Stimulated activated CD8-positive, alpha-beta memory T cell treated with anti-CD3 and anti-CD28 coated beads, Interleukin-15, amount 100 ng/mL, for 4 hours (primary cell): ENCODE measurements at places on chromosomes 2 and 18.

DNA sequence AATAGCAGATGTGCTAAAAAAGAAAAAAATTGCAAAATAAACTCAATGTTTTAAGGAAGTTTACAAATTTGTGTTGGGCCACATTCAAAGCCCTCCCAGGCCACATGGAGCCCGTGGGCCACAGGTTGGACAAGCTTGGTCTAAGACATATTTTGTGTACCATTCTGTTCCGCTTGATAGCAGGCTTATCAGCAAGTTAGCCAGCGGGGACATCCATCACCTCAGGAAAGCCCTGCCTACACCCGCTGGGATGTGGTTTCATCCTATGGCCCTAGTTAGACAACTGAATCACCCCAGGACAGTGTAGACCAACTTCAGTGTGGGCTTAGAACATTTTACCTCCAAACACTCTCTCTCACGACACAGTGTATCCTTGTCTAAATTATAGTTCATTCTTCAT, 32.6 kb downstream of the CD8B2 start:
- no peak for DNase-seq

- DNase-seq: no peak
These were observed 25.9 kb downstream of the AFTPH start for GRCh38 chr2:64550042-64550441.

DNA sequence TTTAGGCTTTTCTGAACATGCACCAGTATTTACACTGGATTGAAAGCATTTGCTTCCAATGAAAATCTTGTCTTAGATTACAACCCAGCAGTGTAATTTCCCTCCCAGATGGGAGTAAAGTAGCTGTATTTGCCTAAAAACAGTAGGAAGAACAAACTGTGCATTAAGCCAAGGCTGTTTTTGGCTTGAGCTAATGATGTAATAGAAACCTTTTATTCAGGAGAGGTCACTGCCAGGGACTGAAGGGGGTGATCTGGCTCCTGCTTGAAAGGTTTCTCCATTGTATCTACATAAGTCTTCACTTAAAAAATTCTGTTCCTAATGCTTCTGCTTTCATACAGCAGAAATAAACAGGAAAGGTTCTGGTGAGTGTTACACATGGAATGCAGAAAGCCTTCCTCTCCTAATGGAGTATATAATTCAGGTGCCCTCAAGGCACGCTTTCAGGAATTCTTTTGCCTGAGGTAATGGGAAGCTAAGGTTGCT, 74.4 kb downstream of the MEIS1 start:
- no peak for DNase-seq

DNA sequence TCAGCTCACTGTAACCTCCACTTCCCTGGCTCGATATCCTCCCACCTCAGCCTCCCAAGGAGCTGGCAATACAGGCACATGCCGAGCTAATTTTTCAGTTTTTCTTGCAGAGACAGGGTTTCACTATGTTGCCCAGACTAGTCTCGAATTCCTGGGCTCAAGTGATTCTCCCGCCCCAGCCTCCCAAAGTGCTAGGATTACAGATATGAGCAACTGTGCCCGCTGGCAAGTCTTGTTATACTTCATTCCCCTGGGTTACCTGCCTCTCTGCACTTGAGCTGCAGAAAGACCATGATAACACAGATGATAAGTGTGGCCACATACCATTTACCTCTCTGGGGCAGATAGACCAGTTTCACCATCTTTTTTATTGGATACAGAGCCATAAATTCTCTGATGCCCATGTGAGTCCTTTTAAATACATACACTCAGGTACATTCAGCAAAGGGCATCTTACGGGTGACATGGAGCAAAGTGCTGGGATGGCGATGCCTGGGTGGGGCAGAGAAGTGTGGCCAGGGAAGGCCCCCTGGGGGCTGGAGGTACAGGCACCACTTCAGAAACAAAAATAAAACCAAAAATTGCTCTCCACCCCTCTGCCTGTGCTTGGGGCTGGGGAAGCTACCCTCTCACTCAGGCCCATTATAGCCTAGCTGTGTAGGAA, 20.4 kb downstream of the CCT7 start:
- no peak for DNase-seq

- no peak for DNase-seq
These were observed 2.9 kb upstream of the B3GNT7 start for GRCh38 chr2:231392431-231393148.

DNA sequence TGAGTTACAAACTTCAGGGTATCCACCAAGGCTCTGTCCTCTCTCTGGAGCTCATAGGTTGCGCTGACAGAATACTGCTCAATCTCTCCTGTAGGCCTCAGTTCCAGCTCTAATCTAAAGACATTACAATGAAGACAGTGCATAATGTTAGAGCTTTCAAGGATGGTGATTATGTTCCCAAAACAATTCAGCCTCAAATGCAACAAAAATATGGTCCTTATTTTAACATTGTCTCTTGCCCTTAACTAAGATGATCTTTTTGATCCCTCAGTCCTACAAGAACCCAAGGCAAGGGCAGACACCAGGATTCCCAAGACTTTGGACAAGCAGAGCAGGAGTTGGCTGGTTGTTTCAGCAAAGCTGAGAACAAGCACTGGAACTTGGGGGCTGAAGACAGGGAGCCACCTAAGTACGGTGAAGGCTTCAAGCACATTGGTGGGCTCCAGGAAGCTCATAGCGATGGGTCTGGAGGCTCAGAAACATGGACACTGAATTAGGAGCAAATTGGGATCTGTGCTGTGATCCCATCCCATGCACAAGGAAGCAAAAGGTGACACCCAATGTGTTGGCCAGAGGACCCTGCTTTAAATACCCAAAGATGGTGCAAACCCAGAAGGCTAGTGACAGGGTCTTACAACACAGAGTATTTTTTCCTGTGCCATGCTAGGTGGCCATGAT, 24.7 kb downstream of the APOB start:
- DNase-seq: no peak

DNA sequence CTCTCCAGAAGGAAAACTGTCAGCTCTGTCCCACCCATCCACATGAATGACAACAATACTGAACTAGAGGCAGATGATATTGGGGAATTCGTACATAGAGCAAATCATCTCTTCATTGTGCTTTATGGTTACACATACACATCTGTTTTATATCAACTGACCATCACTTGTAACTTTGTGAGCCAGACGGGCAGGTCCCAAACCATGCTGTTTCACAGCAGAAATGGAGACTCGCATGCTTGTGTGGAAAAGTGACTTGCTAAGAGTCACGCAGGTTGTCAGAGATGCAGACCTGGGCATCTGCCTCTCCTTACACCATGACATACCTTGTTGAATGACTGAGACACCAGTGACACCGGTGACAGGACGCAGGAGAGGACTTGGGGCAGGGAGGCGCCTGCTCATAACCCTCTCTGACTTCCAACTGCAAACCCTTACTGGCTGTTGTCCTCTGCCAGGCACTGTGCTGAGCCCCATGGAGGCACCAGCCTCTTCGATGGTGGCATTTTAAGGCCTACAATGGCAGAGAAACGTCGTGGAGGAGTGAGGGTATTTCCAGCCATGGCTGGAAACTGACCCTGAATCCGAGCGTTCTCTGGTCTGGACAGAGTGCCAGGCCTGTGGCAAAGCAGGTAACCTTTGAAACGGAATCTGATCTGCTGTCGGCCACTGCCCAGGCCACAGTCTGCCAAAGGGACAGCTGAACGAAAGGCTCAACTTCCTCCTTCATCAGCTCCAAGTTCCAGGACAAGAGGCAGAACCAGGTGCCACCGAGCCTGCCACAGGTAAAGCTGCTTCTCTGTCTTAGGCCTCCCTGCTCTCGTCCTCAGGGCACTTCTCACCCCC, 26.9 kb upstream of the ROCK2 start:
- DNase-seq: no peak

GRCh38 chr2:53131416-53131815, 636.2 kb upstream of the CHAC2 start:
- DNase-seq: no peak

DNA sequence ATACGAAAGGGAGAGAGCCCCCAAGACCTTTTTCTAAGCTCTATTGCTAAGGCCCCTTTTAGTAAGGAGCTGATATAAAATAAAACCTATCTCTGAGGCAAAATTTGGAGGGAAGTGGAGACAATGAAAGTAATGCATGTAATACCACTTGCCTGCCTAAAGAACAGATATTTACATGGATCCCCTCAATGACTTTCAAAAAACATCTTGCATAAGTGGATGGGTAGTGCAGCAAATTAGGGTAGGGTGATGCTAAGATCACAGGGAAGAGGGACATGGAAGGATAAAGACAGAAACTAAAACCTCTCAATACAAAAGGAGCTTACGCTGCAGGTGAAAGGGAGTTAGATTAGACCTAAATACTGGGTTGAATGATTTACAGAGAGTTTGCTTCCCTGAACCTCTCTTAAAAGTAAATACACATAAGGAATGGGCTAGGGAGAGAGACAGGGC, 1.1 kb downstream of the ZNF513 start:
- no peak for DNase-seq

- DNase-seq: no peak
These were observed 16.9 kb downstream of the CROCC2 start for GRCh38 chr2:240922982-240923537.

GRCh38 chr18:59743566-59743965, 46.3 kb upstream of the CCBE1 start:
- no peak for DNase-seq

GRCh38 chr2:113079131-113079530, 11.4 kb downstream of the IL1F10 start:
- DNase-seq: no peak

DNA sequence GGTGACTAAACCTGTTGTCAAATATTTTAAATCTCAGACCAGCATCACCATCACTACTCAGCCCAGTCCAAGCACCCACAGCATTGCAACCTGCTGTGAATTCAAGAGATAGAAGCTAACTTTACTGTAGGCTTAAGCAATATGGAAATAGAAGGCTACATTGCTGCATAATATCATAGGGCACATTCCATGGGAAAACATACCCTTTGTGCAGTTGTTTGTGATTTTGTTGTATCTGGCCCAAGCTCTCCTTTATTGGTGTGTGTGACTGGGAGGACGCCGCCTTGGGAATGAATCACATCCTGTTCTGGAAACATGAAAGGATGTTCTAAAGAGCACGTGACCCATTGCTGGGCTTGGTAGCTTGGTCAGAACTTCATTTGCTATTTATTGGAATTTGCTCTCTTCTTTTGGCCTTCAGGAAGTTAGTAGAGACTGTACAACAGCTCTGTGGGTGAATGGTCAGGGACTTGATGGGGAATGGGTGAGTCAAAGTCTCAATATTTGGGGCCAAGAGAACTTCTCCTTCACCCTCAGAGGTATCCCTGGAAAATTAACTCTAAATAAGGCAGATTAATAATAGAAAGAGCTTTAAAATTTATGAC, 106.8 kb upstream of the SERPINE2 start:
- no peak for DNase-seq

DNA sequence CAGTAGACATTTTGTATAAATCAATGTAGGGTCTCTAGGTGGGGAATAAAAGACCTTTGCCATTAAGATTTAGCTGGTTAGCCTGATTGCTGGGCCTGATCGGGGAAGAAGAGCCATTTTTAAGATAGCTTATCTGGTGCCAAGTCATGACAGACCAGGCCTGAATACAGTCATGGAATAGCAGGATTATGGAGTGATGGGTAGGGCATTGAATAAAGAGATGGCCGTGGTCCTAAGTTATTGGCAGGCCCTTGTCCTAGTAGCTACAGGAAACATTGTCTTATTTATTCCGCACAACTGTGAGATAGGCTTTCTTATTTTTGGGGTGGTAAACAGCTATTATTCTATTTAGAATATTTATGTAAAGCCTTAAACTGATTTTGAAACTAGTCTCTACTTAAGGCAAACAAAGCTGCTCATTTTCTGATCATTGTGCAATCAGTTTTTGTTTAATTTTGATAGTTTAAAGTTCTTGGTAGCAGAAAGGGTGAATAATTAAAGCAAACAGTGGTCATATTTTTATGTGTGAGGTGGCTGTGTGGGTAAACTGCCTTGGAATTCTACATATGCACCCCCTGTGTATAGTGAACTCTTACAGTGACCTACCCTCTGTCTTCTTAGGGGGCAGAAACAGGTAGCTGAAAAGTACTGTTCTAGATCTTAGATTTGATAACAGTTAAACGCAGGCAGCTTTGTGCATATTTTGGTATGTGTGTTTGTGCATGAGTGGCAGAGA, 22.6 kb downstream of the ZNF236 start:
- no peak for DNase-seq

GRCh38 chr2:79830501-79830900, 317.6 kb downstream of the CTNNA2 start:
- no peak for DNase-seq

DNA sequence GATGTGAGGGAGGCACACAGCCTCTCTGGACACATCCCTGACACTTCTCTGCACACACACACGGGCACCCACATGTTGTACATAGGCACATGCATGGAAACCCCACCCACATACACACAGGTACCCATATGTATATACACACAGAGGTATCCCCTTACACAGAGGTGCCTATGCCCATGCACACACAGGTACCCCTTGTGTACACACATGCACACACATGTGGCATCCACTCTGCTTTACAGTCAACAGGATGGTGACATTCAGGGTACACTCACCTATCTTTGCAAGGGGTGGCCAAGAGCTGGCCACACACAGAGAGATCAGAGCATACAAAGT, 59.5 kb downstream of the FAM168B start:
- no peak for DNase-seq

GRCh38 chr18:38362286-38362792, 796.7 kb upstream of the CELF4 start:
- no peak for DNase-seq

GRCh38 chr18:44880170-44880569, 199.5 kb downstream of the SETBP1 start:
- no peak for DNase-seq

- no peak for DNase-seq
These were observed 340.7 kb upstream of the TRIB2 start for GRCh38 chr2:12376025-12376424.

DNA sequence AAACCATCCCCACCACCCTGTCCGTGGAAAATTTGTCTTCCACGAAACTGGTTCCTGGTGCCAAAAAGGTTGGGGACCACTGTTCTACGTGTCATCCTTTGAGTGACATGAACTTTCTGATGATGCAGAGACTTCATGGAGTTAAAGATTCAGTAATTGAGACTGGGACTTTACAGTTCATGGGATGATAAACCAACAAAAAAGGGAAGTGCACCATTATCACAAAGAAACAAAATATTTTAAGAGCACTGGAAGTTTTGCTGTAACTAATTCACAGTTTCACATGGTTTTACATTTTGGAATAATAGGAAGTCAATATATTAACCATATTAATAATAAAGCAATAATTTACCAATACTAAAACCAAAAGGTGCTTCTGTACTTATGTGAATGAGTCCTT, 126.8 kb downstream of the AQP4 start:
- DNase-seq: no peak

DNA sequence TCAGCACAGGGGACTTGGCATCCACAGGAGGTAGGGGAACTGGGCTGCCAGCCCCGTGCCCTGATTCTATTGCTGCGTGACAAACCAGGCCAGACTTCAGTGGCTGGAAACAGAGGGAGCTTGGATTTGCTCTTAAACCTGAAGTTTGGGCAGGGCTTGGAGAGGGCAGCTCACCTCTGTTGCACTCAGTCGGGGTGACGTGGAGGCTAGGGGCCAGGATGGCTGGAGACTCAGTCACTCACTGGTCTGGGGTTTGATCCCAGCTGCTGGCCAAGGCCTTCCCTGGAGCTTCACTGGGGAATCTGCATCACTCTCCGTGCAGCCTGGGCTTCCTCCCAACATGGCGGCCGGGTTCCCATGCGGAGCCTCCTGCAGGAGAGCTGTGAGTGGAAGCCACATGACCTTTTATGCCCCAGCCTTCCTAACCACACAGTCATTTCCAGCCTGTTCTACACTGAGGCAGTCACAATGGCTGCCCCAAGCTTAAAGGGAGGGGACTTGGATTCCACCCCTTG, 175.2 kb upstream of the HDAC4 start:
- no peak for DNase-seq

- no peak for DNase-seq
These were observed 52.8 kb downstream of the MARCO start for GRCh38 chr2:118994778-118995177.
